ENCODE measurements at places on chromosomes 4 and X.

- DNase-seq, result no peak
These were observed 382.0 kb downstream of the MAGEB5 start for GRCh38 chrX:26597981-26598380.

DNA sequence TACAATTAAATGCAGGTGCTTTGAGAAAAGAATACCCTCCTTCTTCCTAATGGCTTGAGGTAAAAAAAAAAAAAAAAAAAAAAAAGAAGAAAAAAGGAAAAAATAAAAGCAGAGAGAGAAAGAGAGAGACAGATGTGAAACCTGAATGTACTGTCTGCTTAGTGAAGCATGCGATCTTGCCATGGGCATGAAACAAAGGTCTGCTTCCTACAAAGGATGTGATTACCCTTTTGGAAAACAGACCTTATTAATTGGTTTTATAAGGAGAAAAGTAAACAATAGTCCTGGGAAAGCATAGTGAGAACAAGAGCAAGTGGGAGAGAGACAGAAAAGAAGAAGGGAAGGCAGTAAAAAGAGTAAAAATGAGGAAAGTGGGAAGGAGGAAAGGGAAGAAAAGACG is 526.1 kb upstream of the PABPC4L start:
- no peak for DNase-seq

- no peak for DNase-seq
These were observed 1.3 kb upstream of the TET2 start for GRCh38 chr4:105145156-105145902.

DNA sequence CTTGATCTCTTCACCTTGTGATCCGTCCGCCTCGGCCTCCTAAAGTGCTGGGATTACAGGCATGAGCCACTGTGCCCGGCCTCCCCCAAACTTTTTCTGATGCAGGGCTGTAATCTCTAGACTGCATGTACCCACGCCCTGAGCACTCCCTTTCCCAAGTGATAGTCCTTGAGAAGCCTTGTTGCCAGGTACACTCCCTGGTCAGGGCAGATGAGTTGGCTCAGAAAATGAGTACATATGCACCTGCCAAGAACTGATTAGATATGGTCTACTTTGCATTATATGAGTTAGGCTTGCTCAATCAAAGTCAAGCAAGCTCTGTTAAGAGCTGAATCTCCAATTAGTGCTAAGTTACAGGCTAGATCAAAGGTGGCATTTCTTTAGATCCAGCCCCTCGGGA is 20.3 kb downstream of the APOO start:
- DNase-seq, result no peak

- no peak for DNase-seq
These were observed 27.1 kb downstream of the IGFBP7 start for GRCh38 chr4:57083090-57083489.

- no peak for DNase-seq
These were observed 139.9 kb downstream of the RAB28 start for GRCh38 chr4:13344216-13344615.
